ENCODE measurements at places on chromosomes 2 and 18. TPM values are rescaled to one million over a fixed set of nuclear protein-coding genes. Genes with fewer than 3 reads are reported as not detected.

Gene TEKT4
- polyA plus RNA-seq, result not detected

Gene ALPP
- polyA plus RNA-seq, result 0.40 TPM

Gene POLR1A
- polyA plus RNA-seq, result 6.2 TPM

Gene CXCR1
- polyA plus RNA-seq, result 2.3 TPM

Gene KCNJ3
- polyA plus RNA-seq, result not detected

Gene CAPN14
- 1.1 TPM for polyA plus RNA-seq

Gene PAIP2B
- 7.3 TPM for polyA plus RNA-seq

Gene LRRC30
- polyA plus RNA-seq, result not detected

Gene CRYGC
- not detected for polyA plus RNA-seq

Gene OR6B3
- polyA plus RNA-seq, result not detected

DNA sequence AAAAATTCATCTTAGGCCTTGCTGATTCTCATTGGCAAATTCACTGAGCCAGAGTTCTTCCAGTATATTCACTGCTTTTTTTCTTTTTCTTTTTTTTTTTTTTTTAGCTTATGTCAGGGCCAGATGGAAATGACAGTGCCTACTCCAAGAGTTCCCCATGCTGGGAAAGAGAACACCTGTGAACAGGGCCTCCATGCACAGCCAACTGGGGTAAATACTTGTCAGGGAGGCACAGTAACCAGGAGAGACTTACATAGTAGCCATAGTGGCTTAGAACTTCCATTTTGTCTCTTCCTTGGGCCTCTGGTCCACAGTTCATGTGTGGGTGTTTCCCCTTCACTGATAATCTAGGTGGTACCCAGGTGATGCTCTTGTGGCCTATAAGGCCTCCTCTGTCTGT lies 15.2 kb upstream of the SCLY start:
- DNase-seq, result no peak

GRCh38 chr2:233796254-233796653 lies 18.1 kb downstream of the MROH2A start:
- DNase-seq, result no peak

- no peak for DNase-seq
Measured at GRCh38 chr2:113167962-113168340, 5.8 kb upstream of the PSD4 start.

DNA sequence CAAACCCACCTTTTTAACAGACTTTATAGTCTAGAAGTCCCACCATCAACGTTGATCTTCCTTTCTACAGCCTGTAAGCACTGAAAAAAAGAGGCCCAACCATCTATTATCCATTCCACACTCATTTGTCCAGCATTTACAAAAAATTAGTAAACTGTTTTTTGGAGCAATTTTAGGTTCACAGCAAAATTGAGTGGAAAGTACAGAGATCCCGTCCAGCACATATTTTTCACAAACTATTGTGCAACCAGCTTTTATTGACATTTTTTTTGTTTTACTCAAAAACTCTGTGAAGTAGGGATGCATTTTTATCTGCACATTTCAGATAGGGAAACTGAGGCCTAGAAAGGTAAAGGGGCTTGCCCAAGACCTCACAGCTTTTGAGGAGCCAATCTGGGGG lies 68.6 kb downstream of the TNP1 start:
- no peak for DNase-seq

DNA sequence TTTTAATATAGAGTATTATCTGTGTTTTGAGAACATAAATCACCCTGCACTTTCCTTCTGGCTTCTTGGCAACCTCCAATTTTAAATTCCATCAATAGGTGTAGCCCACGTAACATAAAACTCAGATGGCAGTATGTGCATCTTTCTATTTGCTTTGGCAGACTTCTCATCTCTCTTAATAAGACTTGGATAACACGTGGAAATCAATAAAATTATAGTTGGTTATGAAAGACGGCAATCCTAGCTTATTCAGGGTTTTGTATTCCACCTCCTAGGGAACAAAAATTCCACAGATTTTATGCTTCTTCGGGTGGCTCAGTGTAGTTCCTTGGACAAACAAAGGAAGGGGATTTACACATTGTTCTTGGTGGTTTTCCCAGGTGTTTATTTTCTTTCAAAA lies 299.3 kb downstream of the RND3 start:
- DNase-seq, result no peak

DNA sequence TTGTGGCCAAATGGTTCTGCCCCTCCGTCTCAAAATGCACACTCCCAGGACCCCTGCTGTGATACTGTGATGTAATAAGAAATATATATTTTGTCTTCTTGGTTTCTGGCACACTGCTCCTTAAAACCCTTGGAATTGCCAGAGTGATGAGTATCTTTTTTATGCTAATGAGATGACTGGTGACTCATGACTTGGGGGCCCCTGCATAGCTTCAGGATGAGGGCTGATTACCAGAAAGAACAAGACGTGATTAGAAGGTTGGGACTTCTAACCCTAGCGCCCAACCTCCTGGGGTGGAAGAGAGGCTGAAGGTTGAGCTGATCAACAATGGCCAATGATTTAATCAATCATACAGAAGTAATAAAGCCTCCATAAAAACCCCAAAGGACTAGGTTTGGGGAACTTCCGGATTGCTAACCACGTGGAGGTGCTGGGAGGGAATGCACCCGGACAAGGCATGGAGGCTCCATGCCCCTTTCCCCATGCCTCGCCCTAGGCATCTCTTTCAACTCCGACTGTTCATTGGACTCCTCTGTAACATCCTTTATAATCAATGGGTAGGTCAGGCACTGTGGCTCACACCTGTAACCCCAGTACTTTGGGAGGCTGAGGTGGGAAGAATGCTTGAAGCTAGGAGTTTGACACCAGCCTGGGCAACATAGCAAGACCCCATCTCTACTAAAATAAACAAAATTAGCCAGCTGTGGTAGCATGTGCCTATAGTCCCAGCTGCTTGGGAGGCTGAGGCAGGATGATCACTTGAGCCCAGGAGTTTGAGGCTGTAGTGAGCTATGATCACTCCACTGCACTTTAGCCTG lies 89.1 kb downstream of the HS1BP3 start:
- no peak for DNase-seq

GRCh38 chr18:74023220-74023619 lies 124.4 kb downstream of the FBXO15 start:
- no peak for DNase-seq

DNA sequence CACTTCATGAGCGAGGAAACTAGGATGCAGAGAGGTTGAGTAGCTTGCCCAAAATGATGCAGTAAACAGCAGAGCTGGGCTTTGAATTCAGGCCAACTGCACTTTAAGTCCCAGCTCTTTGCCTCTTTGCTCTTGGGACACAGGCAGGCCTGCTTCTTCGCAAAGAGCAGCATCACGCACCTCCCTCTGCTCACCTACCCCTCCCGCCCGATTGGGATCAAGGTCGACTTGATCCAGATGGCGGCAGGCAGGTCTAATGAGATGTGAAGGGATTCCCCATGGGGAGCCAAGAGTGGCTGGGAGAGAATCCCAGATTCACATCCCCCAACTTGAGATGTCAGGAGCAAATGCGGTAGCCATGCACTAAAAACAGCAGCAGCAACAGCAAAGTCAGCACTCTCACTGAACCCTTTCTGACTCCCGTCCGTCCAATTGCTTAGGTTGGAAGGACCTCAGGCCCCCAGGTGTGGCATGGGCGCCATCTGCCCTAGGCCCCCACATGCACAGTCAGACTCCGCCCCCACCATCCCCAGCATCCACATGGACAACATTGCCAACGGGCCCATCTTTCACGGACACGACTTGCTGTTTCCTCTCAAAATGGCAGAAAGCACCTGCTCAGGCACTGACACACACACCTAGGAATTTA lies 84.3 kb upstream of the MAP4K4 start:
- no peak for DNase-seq

DNA sequence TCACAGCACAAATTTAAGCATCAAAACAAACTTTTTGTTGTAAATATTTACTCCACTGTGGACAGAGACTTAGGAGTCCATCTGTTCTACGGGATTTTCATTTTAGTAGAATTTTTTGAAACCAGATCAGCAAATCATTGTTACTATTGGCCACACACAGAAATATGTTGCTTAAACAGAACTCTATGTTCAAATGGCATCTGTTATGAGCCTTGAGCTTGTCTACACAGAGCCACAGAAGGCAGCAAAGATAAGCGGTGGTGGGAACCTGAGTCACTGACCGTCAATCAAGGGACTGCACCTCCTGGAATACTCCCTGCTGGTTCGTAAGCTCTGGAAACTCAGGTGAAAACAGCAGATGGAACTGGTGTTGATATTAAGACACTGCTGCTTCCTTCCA lies 156.8 kb downstream of the TMEM200C start:
- DNase-seq, result no peak

DNA sequence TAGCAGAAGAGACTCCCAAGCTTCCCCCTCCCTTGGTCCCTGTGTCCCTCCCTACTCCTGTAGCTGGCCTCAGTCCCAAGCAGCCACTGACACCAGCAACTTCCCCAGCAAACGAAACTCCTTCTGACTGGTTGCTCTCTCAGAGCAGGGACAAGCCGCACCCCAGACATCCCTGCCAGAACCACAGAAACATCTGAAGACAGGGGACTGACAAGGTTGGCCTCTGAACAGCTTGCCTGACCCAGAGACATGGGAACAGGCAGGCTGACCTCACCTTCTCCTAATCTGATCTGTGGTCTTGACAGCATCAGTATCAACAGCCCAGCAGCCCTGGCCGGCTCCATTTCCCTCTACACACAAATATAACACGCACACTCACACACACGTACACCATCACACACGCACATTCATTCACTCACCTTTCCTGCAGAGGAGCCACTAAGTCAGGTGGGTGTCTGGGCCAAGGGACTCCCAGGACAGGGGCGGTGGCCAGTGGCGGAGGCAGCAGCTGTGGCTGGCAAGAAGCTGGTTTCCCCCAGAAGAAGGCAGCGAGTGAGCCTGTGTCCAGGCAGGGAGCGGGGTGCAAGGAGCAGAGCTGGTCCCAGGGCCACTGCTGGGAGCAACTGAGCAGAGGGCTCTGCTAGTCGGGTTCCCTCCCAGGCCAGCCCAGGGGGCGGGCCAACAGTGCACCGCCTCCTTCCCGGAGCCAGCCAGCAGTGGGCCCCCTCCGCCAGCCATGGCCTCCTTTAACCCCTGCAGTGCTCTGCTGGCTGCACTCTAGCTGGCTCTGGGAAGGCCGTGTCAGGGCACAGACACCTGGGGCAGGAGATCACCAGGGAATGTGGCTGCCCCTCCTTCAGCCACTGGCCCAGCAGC lies 59.1 kb downstream of the TNS1 start:
- DNase-seq, result no peak

GRCh38 chr2:104563398-104563996 lies 290.4 kb upstream of the POU3F3 start:
- DNase-seq, result no peak

- DNase-seq, result no peak
Measured at GRCh38 chr2:203582468-203582867, 47.4 kb upstream of the RAPH1 start.

DNA sequence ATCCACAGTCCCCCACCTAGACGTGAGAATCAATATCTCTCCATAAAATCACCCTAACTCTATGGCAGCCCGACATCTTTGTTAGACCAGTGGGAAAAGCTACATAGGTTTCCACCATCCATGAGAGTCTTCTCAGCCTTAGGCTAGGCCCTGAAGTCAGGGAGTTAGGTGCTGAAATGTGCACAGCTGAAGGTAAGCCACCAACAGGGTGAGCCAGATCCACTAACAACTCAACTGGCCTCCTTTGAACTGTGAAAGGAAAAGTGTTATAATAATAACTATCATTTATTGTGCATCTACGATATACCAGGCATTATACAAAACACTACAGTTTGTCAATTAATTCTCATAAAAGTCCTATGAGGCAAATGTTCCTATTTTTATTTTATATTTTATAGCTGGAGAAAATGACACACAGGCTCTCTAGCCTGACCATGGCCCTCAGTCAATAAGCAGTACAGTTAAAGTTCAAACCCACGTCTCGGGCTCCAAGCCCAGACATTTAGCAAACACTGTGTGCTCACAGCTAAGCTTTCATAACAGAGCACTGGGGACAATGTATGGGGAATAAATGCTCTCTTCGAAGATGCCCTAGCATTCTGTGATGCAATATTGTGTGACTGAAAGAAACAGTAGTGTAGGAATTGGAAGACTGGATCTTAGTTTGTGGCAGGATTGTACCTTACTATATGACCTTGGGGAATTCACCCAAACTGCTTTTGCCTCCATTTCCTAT lies 11.2 kb upstream of the CYP27C1 start:
- no peak for DNase-seq

- DNase-seq, result no peak
Measured at GRCh38 chr2:27954221-27954673, 63.7 kb downstream of the BABAM2 start.

DNA sequence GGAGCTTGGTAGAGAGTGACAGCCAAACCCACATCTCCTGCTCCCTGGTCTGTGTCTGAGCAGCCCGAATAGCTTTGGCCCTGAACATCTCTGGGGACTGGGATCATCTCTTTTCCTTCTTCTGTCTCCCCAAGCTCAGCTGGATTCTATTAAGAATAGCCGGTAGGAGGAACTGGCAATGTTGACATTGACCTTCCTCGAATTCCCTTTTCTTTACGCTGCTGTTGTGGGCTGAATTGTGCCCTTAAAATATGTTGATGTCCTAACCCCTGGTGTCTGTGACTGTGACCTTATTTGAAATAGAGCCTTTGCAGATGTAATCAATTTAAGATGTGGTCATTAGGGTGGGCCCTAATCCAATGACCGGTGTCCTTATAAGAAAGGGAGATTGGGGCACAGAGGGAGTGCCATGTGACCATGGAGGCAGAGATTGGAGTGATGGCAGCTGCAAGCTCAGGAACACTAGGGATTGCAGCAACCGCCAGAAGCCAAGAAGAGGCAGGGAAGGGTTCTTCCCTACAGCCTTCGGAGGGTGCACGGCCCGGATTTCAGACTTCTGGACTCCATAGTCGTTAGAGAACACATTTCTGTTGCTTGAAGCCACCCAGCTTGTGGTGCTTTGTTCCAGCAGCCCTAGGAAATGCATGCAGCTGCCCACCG lies 5.8 kb upstream of the SFTPB start:
- no peak for DNase-seq

- no peak for DNase-seq
Measured at GRCh38 chr18:21369146-21369545, 127.1 kb downstream of the GREB1L start.

DNA sequence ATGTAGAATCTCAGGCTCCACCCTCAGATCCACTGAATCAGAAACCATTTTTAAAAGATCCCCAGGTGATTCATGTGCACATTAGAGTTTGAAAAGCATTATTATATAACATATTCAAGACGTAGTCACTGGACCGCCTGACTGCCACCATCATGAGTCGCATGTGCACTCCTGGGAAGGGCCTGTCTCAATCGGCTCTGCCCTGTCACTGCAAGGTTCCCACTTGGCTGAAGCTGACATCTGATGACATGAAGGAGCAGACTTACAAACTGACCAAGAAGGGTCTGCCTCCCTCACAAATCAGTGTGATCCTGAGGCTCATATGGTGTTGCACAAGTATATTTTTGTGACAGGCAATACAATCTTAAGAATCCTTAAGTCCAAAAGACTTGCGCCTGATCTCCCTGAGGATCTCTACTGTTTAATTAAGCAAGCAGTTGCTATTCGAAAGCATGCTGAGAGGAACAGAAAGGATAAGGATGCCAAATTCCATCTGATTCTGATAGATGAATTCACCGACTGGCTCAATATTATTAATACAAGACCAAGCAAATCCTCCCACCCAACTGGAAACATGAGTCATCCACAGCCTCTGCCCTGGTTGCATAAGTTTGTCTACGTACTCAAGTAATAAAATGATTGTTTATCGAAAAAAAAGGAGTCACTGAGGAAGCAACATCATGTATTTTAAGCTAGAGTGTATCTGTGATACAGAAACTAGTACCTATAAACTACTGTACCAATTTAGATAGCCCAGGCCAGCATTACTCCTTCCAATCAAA lies 26.2 kb downstream of the ATAD2B start:
- no peak for DNase-seq
